Femur (tissue), 1 donor: ENCODE measurements at places on chromosomes 16 and 17.

GRCh38 chr17:60327134-60327900 is 64.6 kb downstream of the USP32 start:
- DNase-seq: no peak

GRCh38 chr16:4800290-4801041 is 2.0 kb downstream of the ROGDI start:
- DNase-seq: peak; percentile 55

GRCh38 chr16:19935694-19936093 is 51.0 kb upstream of the GPRC5B start:
- DNase-seq: peak; percentile 76

DNA sequence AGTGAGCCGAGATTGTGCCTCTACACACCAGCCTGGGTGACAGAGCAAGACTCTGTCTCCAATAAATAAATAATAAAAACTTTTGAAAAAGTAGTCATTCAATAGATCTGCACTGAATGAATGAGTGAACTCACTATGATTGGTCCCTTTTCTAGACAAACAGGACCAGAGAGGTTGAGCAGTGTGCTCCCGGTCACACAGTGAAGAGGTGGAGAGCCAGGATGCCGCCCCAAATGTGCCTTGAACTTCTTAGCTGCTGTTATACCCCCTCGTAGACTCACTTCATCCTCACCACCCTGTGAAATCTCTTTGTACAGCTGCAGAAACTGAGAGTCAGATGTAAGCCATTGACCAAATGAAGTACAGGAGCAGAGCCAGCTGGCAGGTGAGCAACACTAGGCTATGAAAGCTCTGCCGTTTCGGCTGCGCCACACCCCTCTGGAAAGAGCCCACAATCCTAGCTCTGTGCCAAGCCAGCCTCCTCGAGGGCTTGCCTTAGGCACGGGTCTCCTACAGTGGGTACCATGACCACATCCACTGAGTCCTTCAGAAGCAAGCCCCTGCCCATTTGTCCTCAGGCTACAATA is 7.8 kb upstream of the KIAA0513 start:
- peak; percentile 63 for DNase-seq

DNA sequence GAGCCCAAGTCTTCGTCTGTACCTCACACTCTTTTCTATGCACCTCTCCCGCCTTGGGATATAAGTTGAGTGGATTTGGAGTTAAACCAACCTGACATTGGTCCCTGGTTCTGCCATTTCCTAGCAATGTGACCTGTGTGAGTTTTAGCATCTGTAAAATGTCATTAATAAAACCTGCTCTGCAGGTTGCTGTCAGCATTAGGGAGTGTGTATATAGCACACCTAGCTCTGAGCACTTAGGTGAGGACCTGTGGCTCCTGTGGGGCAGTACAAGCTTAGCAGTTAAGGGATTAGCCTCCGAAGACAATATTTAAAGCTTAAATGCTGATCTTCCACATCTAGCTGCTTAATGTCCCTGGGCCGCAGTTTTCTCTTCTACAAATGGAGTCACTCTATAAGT is 248.0 kb downstream of the TMEM114 start:
- DNase-seq: no peak

DNA sequence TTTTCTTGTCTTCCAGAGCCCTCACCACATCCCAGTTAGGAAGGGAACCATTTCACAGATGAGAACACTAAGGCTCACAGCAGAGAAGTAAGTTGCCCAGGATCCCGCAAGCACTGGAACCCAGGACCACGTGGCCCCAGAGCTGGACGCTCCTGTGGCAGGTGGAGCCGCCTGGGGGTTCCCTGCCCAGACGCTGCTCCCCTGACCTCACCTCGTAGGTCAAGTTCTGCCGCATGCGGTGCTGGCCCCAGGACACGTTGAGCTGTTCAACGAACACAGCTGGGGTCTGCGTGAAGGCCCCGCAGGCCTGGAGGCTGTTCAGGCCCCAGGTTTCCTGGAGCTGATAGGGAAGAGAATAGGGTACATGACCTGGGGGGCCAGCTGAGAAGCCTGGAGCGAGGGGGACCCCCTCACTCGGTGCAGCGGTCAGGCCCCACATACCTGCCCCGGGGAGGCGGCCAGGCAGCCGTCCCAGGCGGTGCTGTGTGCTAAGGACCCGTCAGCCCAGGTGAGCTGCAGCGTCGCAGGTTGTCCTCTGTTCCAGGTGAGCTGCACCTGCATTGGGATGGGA is 54.1 kb downstream of the RMI2 start:
- no peak for DNase-seq

- DNase-seq: no peak
These were observed 24.5 kb downstream of the FCSK start for GRCh38 chr16:70478912-70479341.

DNA sequence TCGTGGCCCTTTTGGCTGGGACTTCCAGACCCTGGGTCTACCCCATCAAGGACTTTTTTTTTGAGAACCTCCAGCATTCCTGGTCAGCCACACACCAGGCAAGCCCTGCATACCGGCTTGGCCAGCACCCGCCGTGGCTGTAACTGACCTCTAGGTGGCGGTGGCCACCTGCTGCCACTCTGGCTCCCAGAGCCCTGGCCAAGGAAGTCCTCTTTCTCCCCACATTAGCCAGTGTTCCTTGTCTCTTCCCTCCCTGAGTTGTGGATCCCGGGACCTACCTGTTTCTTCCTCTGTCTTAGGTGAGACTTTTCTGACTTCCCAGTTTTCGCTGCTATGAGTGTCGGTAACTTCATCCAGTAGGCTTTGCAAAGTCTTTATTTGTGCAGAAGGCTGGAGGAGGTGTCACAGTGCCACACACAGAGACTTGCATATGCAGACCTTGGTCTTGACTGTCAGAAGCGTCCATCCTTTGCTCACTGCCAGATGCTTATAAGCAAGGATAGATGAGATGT is 348.3 kb downstream of the CPPED1 start:
- peak; percentile 64 for DNase-seq

- no peak for DNase-seq
These were observed 34.3 kb downstream of the HEATR3 start for GRCh38 chr16:50099957-50100648.

GRCh38 chr16:66728117-66728787 is 23.2 kb downstream of the DYNC1LI2 start:
- DNase-seq: no peak

GRCh38 chr16:72901000-72901627 is 146.8 kb downstream of the ZFHX3 start:
- no peak for DNase-seq

DNA sequence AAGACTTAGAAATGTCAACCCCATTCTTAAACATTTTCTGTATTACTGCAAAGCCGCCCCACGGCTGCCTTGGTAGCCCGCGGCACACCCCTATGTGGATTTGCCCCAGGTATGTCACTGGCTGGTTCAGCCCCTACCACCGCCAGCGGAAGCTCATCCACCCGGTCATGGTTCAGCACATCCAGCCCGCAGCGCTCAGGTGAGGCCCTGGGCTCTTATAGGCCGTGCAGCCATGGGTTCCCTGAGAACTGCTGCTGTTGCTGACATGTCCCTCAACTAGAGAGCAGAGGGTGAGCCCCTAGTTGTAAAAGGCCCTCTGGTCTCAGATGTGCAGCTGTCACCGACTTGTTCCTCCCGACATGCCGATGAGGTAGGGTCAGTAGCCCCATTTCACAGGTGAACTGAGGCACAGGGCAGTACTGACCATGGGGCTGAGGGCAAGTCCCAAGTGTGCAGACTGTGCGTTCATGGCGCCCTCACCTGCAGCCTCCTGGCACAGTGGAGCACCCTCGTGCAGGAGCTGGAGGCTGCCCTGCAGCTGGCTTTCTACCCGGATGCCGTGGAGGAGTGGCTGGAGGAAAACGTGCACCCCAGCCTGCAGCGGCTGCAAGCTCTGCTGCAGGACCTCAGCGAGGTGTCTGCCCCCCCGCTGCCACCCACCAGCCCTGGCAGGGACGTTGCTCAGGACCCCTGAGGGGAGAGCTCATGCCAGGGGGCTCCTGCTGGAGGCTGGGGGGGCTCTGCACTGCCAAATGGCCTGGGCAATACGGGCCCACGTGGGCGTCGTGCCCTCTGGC is 8.7 kb downstream of the CYBC1 start:
- no peak for DNase-seq

GRCh38 chr16:86901483-86901882 is 323.1 kb downstream of the FOXL1 start:
- DNase-seq: no peak

- DNase-seq: peak; percentile 65
These were observed 10.4 kb upstream of the WFDC1 start for GRCh38 chr16:84284154-84284722.

GRCh38 chr17:12958786-12959185 is 59.0 kb downstream of the ELAC2 start:
- DNase-seq: no peak

- DNase-seq: no peak
These were observed 969.1 kb upstream of the EEF2KMT start for GRCh38 chr16:6066652-6067051.

- DNase-seq: no peak
These were observed 66.1 kb downstream of the TANC2 start for GRCh38 chr17:63032142-63032541.

- DNase-seq: peak; percentile 48
These were observed 1.7 kb upstream of the STAT5A start for GRCh38 chr17:42286411-42287221.

- no peak for DNase-seq
These were observed 4.8 kb downstream of the CA5A start for GRCh38 chr16:87931504-87931903.

DNA sequence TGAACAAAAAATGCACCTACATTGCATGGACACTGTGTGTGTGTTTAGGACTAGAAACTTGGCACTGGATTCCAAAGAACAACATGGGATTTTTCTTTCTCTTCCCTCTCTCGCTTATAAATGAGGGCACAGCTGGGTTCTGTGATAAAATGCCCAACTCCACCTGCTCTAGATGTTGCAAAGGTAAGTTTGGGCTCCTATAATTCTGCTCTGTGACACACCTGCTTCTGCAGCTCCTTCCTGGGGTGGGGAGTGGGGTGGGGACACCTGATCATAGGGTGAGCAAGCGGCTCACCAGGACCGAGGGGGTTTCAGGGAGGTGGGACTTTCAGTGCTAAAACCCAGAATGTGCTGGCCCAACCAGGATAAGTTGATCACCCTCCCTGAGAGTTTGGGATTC is 104.3 kb downstream of the AXIN2 start:
- DNase-seq: no peak

DNA sequence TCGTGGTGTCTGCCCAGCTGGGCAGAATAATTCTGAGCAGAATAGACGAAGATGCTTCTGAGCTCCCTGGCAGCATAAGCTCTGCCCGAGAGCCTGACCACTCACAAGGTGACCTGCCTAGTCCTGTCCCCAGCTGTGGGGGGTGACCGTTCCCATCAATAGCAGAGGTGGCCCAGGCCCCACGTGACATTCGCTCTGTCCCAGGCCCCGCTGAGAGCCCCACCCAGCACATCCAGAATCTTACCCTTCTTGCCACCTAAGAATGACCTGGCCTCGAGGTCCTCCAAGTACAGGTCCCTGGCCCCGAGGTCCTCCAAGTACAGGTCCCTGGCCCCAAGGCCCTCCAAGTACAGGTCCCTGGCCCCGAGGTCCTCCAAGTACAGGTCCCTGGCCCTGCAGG is 695 bp upstream of the TMEM204 start:
- DNase-seq: no peak
